ENCODE measurements at places on chromosomes 13 and 19. TPM values are rescaled to one million over a fixed set of nuclear protein-coding genes. Genes with fewer than 3 reads are reported as not detected.

The NLRP4 gene
- not detected for total RNA-seq

The CGB5 gene
- not detected for total RNA-seq

The IRS2 gene
- 15.3 TPM for total RNA-seq

The TPTE2 gene
- total RNA-seq, result not detected

The NAPSA gene
- total RNA-seq, result 0.45 TPM

The IZUMO2 gene
- not detected for total RNA-seq

The ZSCAN4 gene
- not detected for total RNA-seq

The LRRC63 gene
- total RNA-seq, result 0.15 TPM

The C19orf33 gene
- 8.7 TPM for total RNA-seq

The ZNF730 gene
- total RNA-seq, result 7.1 TPM
